ENCODE measurements at places on chromosomes 13 and 19. TPM values are rescaled to one million over a fixed set of nuclear protein-coding genes. Genes with fewer than 3 reads are reported as not detected.

MRPL4 gene
- 42.8 TPM for total RNA-seq

FXYD3 gene
- not detected for total RNA-seq

ETV2 gene
- 1.3 TPM for total RNA-seq

SIGLEC12 gene
- total RNA-seq, result not detected

MEDAG gene
- total RNA-seq, result 0.51 TPM

TPGS1 gene
- total RNA-seq, result 20.0 TPM

SEMA6B gene
- 234 TPM for total RNA-seq

DDX39A gene
- 103 TPM for total RNA-seq

FCGBP gene
- 0.49 TPM for total RNA-seq

UGGT2 gene
- total RNA-seq, result 34.6 TPM

DNA sequence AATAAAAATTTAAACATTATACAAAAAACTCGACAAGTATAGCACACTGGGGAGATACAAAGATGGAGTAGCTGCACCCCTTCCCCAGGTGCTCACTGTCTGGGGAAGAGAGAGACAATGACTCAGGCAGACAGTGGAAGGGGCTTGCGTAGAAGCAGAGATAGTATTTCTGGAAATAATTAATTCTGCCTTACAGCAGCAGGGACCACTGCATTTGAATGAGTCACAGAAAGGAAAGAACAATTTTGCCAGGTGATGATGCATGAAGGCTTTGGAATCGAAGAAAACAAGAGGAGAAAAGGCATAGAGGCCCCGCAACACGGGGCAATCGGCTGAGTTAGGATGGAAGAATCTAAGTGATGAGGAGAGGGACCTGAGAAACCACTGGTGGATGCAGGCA is 447.4 kb downstream of the EFNB2 start:
- no peak overlapping the region for H3K4me3 ChIP-seq
- no peaks in the 10 kb centered on the region for H3K36me3 ChIP-seq
- no peak for DNase-seq
- no peaks in the 10 kb centered on the region for H3K27me3 ChIP-seq
- no peak overlapping the region for H3K27ac ChIP-seq

- no peak for DNase-seq
- H3K4me3 ChIP-seq, result no peak overlapping the region
- H3K36me3 ChIP-seq, result peaks cover 13% of the 10 kb centered on the region
These were observed 80.9 kb downstream of the SPACA7 start for GRCh38 chr13:112457081-112457480.

DNA sequence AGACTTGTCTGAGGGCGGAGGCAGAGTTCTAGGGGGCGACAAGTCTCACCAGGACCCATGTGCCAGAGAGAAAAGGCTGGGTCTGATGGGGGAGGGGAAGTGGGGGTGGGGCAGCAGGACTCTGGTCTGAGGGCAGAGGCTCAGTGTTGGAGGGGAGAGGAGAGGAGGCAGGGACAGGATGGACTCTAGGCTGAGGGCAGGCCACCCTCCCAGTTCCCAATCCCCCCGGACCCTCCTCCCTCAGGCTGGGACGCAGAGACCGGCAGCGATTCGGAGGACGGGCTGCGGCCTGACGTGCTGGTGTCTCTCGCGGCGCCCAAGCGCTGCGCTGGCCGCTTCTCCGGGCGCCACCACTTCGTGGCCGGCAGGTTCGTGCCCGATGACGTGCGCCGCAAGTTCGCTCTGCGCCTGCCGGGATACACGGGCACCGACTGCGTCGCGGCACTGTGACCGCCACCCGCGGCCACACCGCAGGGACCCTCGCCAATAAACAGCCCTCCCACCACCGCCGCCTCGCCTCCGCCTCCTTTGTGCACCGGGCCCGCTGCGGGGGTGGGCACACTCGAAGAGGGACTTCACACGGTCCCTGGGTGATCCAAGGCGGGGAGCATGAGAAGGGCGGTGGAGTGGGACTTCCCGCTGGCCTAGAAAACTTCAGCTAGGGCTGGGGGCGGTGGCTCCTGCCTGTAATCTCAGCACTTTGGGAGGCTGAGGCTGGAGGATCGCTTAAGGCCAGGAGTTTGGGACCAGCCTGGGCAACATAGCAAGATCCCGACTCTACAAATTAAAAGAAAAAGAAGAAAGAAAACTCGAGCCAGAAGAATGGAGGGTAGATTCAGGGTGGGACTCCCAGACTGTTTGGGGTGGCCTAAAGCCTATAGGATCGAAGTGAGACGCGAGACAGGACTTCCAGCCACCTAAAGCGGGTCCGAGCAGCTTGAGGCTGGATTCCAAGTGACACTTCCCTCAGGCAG is 703 bp upstream of the CILP2 start:
- H3K27ac ChIP-seq, result peak overlapping the region; percentile 55
- peak overlapping the region; percentile 64 for H3K4me3 ChIP-seq
- peaks cover 29% of the 10 kb centered on the region for H3K27me3 ChIP-seq
- H3K4me1 ChIP-seq, result peaks cover 18% of the 10 kb centered on the region

- H3K36me3 ChIP-seq, result no peaks in the 10 kb centered on the region
- no peak overlapping the region for H3K27ac ChIP-seq
- H3K4me3 ChIP-seq, result no peak overlapping the region
- H3K4me1 ChIP-seq, result peaks cover 10% of the 10 kb centered on the region
- no peak for DNase-seq
These were observed 404.5 kb downstream of the GPC5 start for GRCh38 chr13:91802957-91803356.

DNA sequence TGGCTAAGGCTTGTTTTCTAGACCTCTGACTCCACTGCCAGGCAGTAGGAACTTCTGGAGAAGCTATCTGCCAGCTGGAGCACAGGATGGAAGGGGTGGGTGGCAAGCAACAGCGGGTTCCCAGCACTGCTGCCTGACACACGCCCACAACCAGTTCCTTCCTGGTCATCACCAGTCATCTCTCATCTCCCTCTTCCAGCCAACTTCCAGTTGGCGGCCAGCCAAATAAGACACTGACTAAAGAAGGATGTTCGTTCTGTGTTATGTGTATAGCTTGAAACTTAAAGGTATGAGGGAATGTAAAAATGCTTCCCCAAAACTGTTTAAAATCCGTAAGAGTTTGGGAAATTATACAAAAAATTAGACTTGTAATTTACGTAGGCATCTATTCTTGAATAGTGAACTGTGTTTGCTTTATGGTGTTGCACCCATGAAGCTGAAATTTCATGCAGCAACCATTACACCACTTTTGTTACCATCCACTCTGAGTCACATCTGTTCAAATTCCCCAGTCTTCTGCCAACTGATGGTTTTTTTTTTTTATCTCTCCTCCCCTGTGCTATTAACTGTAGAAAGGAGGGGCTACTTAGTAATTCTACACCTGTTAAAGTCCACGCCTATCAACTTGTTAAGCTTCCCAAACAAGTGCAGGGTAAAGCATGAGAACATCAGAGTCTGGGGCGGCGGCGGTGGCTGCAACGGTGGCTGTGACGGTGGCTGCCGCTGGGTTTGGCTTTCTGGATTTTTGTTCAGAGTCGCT is 86.2 kb upstream of the FRY start:
- no peaks in the 10 kb centered on the region for H3K27me3 ChIP-seq
- peaks cover 3% of the 10 kb centered on the region for H3K4me1 ChIP-seq
- H3K36me3 ChIP-seq, result no peaks in the 10 kb centered on the region
- no peak overlapping the region for H3K4me3 ChIP-seq
- no peak overlapping the region for H3K27ac ChIP-seq

- H3K27ac ChIP-seq, result peak overlapping the region; percentile 90
- no peaks in the 10 kb centered on the region for H3K36me3 ChIP-seq
- H3K4me3 ChIP-seq, result peak overlapping the region; percentile 64
- H3K27me3 ChIP-seq, result peaks cover 2% of the 10 kb centered on the region
These were observed 37.9 kb downstream of the ZFR2 start for GRCh38 chr19:3830621-3831589.

DNA sequence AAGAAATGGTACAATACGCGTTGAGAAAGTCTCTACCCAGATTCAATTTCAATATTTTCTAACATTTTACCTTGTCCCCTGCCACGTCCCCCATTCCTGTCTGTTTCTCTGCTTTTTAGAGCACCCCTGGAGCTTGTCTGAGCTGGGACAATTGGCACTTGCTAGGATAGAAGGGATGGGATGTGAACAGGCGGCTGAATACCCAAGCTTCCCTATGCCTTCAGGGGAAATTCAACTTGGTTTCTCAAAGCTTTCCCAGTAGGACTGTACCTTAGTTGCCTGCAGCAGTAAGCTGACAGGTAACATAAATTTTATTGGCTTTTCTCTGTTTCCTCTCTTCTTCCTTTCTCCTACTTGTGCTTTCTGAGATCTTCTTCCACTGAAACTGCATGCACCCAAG is 1663.3 kb downstream of the EFNB2 start:
- no peaks in the 10 kb centered on the region for H3K36me3 ChIP-seq
- H3K27ac ChIP-seq, result no peak overlapping the region
- DNase-seq, result no peak
- no peaks in the 10 kb centered on the region for H3K4me1 ChIP-seq
- H3K27me3 ChIP-seq, result no peaks in the 10 kb centered on the region
- no peak overlapping the region for H3K4me3 ChIP-seq

DNA sequence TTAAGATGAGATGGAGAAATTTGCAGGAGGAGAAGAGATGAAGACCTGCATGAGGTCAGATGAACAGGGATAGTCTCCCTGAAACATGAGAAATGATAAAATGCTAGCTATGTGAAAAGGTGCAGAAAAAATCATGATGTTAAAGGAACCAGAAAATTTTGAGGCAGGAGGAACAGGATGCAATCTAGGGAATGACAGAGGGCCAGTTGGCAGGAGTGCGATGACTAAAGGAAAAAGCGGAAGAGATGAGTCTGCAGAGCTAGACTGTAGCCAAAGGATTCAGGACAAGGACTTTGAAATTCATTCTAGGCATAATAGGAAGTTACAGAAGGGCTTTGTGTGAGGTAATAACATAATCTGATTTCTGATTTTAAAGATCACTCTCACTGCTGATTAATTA is 77.9 kb downstream of the TRPC4 start:
- H3K4me1 ChIP-seq, result peaks cover 9% of the 10 kb centered on the region
- peaks cover 1% of the 10 kb centered on the region for H3K27me3 ChIP-seq
- no peak for DNase-seq
- peak overlapping the region; percentile 3 for H3K27ac ChIP-seq
- no peak overlapping the region for H3K4me3 ChIP-seq
- no peaks in the 10 kb centered on the region for H3K36me3 ChIP-seq
